Motor neuron (in vitro differentiated cells): ENCODE measurements at places on chromosomes 7 and 10. TPM values are rescaled to one million over a fixed set of nuclear protein-coding genes. Genes with fewer than 3 reads are reported as not detected.

DNA sequence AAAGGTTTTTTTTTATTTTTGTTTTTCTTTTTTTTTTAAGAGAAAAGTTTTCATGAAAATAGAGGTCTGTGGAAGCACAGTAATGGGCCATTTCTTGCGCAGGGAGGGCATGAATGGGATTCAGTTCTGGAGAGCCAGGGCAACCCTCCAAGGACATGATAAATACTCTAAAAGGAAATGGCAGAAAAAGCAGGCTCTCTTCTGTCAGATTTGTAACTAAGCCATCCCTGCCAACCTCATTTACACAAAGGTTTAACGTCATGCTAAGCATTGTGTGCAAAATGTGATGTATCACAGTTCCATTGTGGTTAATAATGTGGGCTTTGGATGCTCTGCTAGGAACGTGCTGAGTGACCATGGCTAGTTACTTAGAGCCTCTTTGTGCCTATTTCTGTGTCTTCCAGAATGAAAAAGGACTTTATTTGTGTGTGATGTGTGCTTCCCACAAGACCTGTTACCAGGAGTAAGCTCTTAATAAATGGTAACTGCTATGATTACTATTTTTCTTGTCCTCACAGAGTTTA, 1095.9 kb upstream of the SORCS1 start:
- ATAC-seq, result peak; percentile 97

DNA sequence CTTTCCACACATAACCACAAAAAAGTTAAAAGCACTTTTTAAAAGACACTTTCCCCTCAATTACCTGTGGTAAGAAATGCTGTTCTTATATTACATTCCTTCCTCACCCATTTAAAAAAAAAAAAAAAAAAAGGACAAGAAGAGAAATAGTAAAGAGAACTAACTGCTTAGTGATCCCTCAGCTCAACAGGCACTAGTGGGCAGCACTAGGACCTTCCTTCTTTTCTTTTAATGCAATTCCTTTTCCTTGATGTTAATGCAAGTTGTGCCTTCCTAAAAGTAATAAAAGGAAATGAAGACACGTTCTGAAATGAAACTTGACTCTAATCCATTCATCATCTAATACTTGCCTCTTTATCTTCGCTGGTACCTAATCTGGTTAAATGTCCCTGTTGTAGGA, 189.7 kb downstream of the TCF7L2 start:
- ATAC-seq, result no peak

DNA sequence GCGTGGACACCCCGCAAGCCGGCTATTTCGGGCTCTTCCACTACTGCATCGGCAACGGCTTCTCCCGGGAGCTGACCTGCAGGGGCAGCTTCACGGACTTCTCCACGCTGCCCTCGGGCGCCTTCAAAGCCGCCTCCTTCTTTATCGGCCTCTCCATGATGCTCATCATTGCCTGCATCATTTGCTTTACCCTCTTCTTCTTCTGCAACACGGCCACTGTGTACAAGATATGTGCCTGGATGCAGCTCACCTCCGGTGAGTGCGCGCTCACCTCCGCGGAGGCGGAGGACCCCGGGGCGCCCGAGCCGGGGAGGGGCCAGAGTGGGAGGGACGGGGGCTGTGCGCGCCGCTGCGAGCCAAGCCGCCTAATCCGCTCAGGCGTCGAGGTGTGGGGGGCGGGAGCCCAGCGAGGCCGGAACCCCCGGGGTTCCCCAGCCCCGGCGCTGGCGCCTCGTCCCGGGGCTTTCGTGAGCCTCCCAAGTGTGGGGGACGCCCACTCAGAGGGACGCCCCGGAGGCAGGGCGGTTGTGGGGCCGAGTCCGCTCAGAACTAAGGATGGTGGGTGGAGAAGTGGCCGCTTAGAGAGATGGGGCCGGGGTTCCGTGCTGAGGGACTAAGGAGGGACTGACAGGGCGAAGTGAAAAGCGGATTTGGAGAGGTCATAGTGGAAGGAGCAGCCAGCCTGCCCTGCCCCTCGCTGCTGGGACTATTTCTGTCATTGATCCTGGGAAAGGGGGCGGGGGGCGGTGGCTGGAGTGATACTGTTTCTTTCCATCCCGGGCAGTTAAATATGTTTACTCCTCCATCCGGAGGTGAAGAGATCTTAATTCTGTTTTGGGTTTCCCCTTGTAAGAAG, 795 bp downstream of the LHFPL3 start:
- peak; percentile 54 for ATAC-seq

DNA sequence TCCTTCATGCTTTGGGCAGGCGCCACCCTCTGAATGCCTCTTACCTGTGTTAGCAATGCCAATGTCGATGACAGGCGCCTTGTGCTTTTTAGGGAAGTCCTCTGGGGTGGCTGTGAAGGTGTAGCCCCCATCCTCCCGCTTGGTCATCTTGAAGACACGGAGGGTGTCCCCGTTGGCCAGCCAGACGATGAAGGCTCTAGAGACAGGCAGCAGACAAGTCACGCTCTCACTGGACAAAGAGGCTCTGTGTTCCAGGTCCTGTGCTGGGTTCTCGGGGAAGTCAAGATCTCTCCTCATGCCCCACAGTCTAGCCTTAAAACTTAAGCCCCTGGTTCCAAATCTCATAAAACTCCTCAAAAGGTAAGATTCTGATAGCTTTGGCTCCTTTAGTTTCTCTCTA, 5.1 kb downstream of the TBL2 start:
- no peak for ATAC-seq

GRCh38 chr7:151384776-151385625, 24.8 kb downstream of the WDR86 start:
- no peak for ATAC-seq

DNA sequence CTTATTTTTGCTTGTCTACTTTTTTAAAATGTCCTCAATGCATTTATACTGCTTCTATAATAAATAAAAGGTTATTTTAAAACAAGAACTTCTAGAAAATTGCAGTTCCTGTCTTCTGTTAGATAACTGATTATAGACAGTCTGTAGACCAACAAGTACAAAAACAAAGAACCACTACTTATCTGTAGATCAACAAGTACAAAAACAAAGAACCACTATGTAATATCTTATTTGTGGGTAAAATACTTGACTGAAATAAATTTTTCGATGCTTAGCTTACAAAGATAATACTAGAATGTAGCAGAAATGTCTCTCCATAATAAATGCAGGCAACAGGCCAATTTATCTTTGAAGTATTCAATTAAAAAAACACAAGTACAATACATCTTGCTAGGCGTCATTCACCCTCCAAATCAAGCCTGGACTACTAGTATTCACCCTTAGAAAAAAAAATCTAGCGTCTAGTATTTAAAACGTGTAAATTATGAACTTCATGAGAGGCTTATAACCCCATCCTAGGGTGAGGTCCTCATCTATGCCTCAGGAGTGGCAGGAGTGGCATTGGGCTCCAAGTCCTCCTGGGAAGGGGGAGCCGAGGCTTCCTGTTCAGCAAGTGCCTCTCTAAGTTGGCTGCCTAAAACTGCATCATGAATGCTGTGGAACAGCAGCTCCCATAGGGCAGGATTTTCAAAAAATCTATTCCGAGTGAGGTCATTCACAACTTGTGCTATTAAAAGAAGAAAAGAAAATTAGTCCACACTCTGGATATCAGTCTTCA, 26.6 kb downstream of the PSMC2 start:
- ATAC-seq, result peak; percentile 52

- no peak for ATAC-seq
Observed at GRCh38 chr10:123150271-123150985, 2.5 kb downstream of the HMX2 start.

The PDSS1 gene
- 7.9 and 11.0 TPM in 2 replicates for total RNA-seq

The SKAP2 gene
- 34.0 and 34.5 TPM in 2 replicates for total RNA-seq

The FBXL15 gene
- total RNA-seq, result 9.4 and 14.5 TPM in 2 replicates

The PKD2L1 gene
- total RNA-seq, result 0.19 and 0.33 TPM in 2 replicates
